Epithelial cell of prostate (primary cell): ENCODE measurements at places on chromosomes 3 and 15.

DNA sequence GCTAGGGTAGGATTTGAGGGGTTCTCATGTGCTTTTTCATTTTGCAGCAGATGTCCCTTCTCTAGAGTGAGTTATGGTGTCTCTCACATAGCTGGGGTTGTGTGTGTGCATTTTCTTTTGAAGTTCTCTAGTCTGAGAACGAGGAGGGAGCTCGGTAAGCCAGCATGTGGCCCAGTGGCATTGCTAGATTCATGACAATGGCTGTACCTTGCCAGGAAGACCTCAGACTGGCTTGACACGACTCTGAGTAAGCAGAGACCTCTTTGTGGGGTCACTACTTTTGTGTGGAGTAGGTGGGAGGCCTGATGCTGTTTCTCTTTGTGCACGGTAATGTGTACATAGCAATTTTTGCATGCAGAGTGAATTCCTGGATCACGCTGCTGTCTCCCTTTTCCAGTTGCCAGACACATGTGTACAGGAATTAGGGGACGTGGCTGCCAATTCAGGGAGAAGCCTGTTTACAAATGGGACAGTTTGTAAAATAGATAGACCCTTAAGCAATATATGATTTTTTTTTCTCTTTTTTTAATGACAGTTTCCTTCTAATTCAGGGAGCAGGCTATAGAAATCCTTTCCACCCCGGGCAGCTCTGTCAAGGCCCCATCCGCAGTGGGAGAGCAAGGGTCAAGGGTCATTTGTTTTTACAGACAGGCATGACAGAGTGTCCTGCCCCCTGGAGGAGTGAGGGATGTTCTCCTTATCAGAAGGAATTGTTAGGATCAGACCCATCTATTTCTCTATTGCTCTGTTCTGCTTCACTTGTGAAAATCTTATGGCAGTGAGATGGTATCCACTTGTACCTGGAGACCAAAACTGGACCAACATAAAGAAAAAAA is 4.6 kb downstream of the CACNA1D start:
- no peak for DNase-seq

DNA sequence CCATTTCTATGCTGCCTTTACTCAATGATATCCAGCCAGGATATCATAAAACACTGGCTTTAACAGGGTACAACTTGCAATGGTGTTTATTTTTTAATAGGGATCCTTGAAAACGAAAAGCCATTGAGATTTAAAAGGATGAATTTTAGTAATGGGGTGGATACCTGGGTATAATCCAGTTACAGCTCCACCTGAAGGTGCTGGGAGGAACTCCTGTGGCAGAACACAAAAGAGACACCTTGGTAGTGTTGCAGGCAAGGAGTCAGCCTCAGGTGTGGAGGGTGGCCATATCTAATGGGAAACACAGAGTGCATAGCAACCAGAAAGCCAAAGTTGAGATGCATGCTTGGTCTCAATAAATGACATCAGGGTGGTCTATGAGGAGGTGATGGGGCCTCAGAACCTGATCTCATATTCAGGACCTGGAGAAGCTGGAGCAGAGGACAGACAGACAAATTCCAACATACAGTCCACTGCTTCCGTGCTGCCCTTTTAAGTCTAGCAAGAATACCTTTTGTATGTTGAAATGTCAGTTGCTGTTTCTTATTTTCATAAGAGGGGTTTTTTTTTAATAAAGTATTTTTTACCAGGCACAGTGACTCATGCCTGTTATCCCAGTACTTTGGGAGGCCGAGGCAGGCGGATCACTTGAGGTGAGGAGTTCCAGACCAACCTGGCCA is 12.0 kb upstream of the PAQR9 start:
- DNase-seq, result no peak

- no peak for DNase-seq
Measured at GRCh38 chr15:58010983-58011382, 54.5 kb downstream of the ALDH1A2 start.

- peak; percentile 8 for DNase-seq
Measured at GRCh38 chr3:100927775-100928174, 65.4 kb downstream of the ABI3BP start.

DNA sequence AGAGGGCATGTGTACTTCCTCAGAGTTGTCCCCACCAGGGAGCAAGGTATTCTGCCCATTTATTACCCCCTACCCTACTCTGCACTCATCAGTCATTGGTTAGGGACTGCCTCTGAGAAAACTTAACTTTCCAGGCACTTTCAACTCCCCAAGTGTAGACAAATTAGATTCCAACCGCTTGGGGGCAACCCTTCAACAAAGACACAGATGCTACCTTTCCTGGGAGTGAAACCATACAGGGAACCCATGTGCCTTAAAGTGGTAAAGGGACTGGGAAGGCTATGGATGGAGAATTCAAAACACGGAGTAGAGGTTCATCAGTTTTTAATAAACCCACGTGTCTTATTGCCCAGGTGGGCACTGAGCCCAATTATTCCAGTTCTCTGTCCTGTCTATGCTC is 19.4 kb upstream of the UBE2E2 start:
- DNase-seq, result no peak

- DNase-seq, result no peak
Measured at GRCh38 chr15:66832664-66833063, 130.6 kb downstream of the SMAD6 start.

DNA sequence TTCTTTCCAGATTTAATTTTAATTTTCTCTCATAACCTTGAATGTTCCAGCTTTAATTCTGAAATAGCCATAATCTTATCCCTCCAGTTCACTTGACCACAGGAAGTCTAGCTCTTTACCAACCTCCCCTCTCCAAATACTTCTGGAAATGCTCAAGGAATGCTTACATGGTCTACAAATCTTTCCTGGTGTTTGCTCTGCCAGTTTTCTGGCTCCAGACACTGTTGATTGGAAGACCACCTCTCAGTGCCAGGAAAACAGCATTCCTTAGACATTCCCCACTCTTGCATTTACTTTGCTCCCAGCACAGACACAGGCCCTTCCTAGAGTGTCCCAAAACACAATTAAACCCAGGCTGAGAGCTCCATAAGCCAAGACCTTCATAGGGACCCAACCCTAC is 98.6 kb downstream of the MESD start:
- DNase-seq, result no peak

DNA sequence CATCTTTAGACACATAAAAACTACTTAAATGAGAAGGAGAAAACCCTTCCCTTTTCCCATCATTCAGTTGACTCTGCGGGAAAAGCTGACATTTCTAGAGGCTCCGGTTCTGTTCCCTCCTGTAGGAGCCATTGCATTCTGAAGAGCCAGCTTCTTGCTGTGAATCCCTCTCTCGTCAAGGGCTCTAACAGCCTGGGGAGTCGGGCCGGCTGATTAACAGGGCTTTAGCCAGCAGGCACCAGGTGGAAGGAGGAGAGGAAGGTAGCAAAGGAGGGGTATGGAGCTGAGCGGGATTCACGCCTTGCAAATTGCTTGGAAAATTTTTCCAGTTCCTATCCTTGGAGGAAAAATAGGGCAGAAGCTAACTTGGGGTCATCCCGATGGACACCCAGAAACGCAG is 108.3 kb upstream of the UBE2E1 start:
- no peak for DNase-seq

GRCh38 chr3:50373146-50374051 is 14.1 kb upstream of the TMEM115 start:
- no peak for DNase-seq

GRCh38 chr15:55942332-55942731 is 51.1 kb downstream of the NEDD4 start:
- no peak for DNase-seq

DNA sequence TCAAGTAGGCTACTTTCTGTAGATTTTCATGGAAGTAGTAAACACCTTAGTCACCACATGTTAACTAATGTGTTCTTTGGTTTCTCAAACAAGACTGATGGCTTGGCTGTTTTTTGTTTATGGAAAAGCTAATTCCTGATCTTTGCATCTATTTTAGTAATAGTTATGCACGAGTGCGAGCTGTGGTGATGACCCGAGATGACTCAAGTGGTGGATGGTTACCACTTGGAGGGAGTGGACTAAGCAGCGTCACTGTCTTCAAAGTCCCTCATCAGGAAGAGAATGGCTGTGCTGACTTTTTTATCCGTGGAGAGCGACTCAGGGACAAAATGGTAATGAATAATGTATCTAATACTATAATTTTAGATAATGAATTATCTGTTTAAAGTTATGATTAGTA is 46.6 kb downstream of the SPRED1 start:
- DNase-seq, result no peak

DNA sequence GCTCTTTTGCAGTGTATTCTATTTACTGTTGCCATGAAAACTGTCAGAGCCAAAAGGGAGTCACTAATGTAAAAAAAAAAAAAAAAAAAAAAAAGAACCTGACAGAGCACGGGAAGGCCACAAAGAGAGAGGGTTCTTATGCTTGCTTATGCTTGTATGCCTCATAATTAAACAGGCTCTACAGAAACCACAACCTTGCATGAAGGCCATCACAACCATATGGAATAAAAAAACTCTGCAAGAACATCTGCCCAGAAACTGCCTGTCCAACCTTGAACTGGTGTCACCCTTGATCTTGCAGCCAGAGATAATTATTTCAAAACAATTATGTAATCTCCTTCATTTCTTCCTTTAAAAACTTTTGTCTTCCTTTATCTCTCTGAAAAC is 50.1 kb downstream of the CFAP20DC start:
- peak; percentile 39 for DNase-seq

DNA sequence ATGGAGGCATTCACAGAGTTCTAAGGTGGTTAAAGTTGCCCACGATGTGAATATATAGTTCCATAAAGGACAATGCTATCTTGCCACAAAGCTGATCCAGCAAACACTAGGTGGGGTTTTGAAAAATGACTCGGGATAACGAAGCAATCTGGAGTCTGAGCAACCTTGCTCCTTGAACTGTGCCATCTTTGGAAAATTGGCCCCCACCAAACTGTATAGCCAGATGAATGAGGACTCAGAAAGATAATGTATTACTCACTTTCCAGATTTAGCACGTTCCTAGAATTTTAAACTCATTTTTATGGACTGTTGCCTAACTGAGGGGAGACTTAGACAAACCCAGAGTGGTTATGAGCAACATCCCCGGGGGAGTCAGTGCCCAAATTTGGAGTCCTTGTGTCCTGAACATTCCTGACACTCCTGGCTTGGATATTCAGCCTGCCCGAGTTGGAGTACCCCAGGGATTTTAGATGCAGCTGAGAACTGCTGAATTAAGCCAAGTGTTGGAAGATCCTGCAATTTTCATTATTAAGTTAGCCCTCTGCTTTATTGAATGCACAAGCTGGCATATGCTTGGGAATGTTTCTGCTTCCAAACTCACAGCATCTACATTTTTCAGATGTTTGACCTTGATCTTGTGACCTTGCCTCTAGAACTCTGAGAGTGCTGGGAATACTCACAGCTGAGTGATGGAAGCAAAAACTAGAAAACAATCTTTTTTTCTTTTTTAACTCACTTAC is 8.8 kb upstream of the MAGI1 start:
- no peak for DNase-seq

- DNase-seq, result no peak
Measured at GRCh38 chr15:100897221-100898151, 17.9 kb downstream of the ALDH1A3 start.
